Fibroblast of lung (primary cell): ENCODE measurements at places on chromosomes 11 and 22.

DNA sequence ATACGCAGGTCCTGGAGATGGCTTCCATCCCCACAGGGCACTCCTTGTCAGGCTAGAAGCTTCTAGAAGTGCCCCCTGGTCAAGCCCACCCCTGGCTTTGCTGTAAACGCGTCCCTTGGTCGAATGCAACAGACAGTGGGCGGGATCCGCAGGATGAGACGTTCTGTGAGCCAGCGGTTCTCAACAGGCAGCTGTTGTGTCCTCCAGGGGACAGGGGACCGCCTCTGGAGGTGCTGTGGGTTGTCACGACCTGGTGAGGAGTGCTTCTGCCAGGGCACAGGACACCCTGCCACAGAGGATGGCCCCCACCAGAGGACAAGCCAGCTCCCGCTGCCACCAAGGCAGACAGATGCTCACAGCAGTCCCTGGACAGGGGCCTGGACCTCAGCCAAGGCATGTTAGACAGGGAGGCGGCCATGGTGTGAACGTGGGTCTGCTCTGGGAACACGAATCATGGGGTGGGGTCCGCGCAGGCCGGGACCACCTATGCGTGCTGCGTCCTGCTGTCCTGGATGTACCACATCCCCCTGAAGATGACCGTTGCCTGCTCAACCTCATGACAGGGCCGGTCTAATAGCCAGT, 11.7 kb downstream of the CRELD2 start:
- no peak for DNase-seq

DNA sequence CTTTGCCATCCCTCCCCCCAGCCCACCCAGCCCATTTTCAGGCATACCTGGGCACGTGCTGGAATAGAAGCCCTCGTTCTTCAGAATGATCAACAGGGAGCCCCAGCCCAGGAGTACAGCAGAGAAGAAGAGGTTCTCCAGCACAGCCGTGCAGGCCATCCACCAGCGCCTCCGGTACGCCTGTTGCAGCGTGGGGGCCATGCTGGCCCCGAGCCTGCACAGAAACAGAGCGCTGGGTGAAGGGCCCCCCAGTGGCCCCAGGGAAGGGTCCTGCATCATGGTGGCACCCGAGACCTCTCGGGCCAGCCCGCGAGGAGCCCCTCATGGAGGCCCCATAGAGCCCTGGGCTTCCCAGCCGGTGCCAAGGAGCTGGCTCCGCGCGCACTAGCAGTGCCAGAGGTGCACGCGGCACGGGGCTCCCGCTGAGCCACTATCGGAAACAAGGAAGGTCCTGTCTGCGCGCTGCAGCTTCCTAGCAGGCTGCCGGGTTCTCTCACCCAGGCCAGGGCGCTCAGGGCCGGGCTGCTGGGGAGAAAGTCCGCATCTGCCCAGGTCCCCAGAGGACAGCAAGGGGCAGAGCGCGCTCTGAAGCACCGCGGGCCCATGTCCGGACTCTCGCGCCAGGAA, 1.5 kb downstream of the SLC43A1 start:
- peak; percentile 28 for DNase-seq

- no peak for DNase-seq
These were observed 34.2 kb upstream of the NECTIN1 start for GRCh38 chr11:119763071-119763728.

DNA sequence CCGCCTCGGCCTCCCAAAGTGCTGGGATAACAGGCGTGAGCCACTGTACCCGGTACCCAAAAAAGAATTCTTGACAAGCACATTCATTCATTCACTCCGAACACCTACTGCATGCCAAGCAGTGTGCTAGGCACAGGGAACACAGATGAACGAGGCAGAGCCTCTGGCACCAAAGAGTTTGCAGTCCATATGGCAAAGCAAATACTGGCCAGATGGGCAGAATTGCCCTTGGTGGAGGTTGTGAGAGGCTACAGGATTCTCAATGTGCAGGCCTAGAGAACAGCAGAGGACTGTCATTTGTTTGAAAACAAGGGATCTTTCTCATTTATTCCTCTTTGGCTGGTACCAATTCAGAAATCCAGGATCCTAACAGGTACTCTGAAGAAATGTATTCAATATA, 27.5 kb upstream of the MTCH2 start:
- no peak for DNase-seq

- no peak for DNase-seq
These were observed 76.1 kb downstream of the SERGEF start for GRCh38 chr11:17936790-17937189.
